ENCODE measurements at places on chromosomes 1 and 21.

DNA sequence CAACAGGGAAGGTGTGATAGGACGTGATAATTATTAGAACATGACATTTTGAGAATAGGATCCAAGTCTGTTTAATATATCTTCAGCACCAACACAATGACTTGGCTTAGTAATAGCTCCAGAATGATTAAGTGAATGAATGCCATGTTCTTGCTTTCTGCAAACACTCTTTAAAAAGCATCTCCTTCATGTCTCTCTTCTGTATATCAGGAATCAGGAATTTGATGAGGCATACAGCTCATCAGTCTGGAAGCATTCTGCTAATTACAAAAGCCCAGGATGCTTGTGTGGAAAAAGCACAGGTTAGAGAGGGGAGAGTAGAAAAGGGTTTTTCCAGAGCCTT, 113.0 kb upstream of the ZNF648 start:
- H3K36me3 ChIP-seq, result no peaks in the 10 kb centered on the region
- no peak overlapping the region for H3K27ac ChIP-seq
- H3K4me1 ChIP-seq, result peaks cover 2% of the 10 kb centered on the region
- H3K27me3 ChIP-seq, result no peaks in the 10 kb centered on the region
- DNase-seq, result no peak

DNA sequence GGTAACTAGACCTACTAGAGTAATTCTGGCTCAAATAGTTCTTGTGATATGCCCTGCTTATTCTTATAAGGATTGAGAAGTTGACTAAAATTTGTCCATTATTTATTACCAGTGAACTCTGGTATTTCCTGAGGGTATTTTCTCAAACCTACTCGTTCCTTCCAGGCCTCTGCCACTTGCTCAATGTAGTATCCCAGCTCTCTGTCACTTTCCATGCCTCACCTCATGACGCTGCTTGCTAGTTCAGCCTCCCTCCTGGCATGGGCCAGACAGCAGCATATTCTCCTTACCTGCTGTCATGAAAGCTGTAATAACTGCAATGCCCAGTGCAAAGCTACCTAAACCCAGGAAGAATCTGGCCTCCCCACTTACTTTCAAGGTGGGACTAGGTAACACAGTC, 602.9 kb upstream of the ADAMTS5 start:
- no peaks in the 10 kb centered on the region for H3K4me1 ChIP-seq
- H3K27me3 ChIP-seq, result no peaks in the 10 kb centered on the region
- no peaks in the 10 kb centered on the region for H3K36me3 ChIP-seq
- no peak for DNase-seq
- H3K27ac ChIP-seq, result no peak overlapping the region

DNA sequence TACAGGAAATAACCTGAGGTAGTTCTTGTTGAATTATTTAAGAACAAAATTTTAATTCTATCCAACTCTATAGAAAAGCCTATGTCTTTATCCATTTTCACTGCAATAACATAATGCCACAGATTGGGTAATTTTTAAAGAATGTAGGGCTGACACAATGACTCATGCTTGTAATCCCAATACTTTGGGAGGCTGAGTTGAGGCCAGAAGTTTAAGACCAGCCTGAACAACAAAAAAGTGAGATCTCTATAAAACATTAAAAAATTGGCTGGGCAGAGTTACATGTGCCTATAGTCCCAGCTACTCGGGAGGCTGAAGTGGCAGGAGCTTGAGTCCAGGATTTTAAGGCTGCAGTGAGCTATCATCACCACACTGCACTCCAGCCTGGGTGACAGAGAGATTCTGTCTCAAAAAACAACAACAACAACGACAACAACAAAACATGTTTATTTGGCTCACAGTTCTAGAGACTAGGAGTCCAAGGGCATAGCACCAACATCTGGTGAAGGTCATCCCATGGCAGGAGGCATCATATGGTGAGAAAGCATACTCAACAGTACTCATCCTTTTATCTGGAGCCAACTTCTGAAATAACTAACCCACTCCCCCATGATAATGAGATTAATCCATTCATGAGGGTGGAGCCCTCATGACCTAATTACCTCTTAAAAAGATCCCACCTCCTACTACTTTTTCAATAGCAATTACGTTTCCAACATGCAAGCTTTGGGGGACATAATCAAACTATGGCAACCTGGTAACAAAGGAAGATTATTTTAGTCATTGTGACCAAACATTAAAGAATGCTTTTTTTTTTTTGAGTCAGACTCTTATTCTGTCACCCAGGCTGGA, 59.6 kb downstream of the ABL2 start:
- no peak for DNase-seq
- no peaks in the 10 kb centered on the region for H3K27me3 ChIP-seq

DNA sequence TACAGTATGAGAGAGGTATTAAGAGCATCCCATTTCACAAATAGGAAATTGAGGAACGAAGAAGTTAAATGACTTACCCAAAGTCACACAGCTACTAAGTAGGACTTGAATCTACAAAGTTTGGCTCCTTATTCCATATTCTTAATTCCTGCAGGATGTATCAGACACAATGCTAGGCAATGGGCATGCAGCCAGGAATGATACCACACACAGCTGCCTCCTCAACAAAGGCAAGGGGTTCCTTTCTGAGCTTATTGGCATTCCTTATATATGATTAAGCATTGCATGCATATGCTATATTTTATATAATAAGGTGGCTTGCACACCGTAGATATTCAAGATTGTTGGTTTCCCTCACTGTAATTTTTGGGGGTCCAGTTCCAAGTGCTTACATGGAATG, 34.2 kb upstream of the JUN start:
- H3K36me3 ChIP-seq, result no peaks in the 10 kb centered on the region
- H3K27me3 ChIP-seq, result no peaks in the 10 kb centered on the region
- peaks cover 4% of the 10 kb centered on the region for H3K4me1 ChIP-seq
- DNase-seq, result no peak

- DNase-seq, result peak; percentile 24
- no peak overlapping the region for H3K27ac ChIP-seq
- H3K36me3 ChIP-seq, result no peaks in the 10 kb centered on the region
- H3K4me1 ChIP-seq, result peaks cover 9% of the 10 kb centered on the region
These were observed 138.4 kb downstream of the NEK7 start for GRCh38 chr1:198295225-198295624.

DNA sequence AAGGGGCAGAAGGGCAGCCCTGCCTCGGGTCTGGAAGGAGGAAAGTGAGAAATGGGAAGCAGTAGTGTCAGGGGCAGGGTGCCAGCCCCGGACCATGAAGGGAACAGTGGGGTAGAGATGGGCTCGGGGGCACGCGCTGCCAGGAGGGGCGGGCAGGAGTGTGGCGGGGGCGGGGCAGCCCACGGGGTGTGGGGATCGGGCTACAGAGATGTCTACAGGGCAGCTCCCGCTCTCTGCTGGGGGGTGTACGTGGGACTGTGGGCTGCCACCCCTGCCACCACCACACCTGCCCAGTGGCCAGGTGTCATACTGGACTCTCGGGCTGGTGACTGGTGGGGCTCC, 7.4 kb downstream of the ARHGEF16 start:
- H3K36me3 ChIP-seq, result no peaks in the 10 kb centered on the region
- no peak overlapping the region for H3K27ac ChIP-seq
- peaks cover 7% of the 10 kb centered on the region for H3K4me1 ChIP-seq
- H3K27me3 ChIP-seq, result no peaks in the 10 kb centered on the region
- DNase-seq, result no peak

DNA sequence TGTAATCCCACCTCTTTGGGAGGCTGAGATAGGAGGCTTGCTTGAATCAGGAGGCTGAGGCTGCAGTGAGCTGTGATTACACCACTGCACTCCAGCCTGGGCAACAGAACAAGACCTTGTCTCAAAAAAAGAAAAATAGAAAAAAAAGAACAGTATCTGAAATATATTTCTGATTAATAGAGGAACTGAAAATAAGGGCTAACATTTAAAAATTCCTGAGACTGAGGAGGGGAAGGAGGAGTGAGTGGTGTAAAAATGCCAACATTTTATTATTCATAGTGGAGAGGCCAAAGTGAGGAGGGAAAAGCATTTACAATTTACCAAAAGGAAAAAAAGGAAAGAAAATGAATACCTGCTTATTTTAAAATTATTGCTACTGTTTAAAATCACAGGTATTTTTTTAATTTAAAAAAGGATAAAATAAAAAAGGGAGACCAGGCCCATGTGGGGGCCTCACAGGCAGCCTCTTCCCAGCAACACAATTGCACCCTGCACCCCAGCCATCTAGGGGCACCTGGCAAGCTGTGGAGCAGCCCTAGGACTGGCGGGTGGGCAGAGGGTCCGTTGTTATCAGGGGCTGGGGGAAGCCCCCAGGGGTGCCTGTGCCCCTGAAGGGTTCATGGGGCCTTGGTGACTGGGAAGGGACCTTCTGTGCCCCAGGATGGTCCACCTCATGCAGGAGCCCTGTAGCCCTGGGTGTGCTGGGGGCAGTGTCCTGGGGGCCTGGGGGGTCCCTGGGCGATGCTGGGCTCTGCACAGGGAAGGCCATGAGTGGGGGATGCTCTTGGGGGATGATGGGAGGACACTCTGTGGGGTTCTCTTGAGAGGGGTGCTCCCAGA, 34.8 kb upstream of the ADARB1 start:
- H3K36me3 ChIP-seq, result no peaks in the 10 kb centered on the region
- no peak overlapping the region for H3K4me3 ChIP-seq
- H3K27ac ChIP-seq, result no peak overlapping the region
- DNase-seq, result no peak
- H3K27me3 ChIP-seq, result no peaks in the 10 kb centered on the region
- H3K4me1 ChIP-seq, result peaks cover 4% of the 10 kb centered on the region

DNA sequence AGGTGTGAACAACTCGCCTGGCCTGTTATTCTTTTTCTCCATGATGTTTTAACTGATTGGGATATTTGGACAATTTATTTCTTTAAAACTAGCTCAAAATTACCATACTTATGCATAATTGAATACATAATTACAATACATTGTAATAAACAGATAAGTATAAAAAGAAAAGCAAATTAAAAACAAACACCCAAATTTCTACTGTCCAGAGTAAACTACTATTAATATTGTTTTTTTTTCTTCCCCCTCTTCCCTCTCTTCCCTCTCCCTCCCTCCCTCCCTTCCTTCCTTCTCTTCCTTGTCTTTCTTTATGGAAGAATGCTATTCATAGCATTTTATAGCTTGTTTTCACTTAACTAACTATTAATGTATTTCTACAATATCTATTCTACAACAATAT, 117.7 kb upstream of the IVNS1ABP start:
- H3K27me3 ChIP-seq, result no peaks in the 10 kb centered on the region
- no peak for DNase-seq
- no peak overlapping the region for H3K4me3 ChIP-seq
- H3K27ac ChIP-seq, result no peak overlapping the region

GRCh38 chr21:41612674-41613532, 104.9 kb upstream of the TMPRSS2 start:
- peak; percentile 63 for DNase-seq
- H3K4me3 ChIP-seq, result no peak overlapping the region
- no peaks in the 10 kb centered on the region for H3K36me3 ChIP-seq
- no peaks in the 10 kb centered on the region for H3K27me3 ChIP-seq
- no peak overlapping the region for H3K27ac ChIP-seq

DNA sequence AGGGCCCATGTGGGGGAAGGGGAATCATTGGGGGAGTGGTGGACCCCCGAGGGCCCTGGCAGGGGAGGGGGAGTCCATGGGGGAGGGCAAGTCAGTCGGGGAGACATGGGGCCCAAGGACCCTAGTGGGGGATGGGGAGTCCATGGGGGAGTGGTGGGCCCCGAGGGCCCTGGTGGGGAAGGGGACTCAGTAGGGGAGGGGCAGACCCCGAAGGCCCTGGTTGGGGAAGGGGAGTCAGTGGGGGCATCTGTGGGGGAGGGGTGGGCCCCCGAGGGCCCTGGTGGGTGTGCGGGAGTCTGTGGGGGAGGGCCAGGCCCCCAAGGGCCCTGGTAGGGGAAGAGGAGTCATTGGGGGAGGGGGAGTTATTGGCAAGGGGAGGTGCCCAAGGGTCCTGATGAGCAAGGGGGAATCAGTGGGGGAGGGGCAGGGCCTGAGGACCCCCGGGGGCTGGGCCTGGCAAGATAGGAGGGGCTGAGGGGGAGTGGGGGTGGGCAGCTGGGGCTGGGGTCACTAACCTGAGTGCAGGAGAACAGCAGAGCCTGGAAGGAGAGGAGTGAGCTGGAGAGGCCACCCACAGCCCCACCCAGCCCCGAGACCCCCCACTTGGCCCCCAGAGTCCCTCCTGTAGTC, 2.1 kb downstream of the MXRA8 start:
- peak overlapping the region; percentile 39 for H3K4me3 ChIP-seq
- H3K27ac ChIP-seq, result no peak overlapping the region
- no peak for DNase-seq

- H3K4me1 ChIP-seq, result peaks cover 5% of the 10 kb centered on the region
- no peaks in the 10 kb centered on the region for H3K27me3 ChIP-seq
- no peaks in the 10 kb centered on the region for H3K36me3 ChIP-seq
These were observed 128.6 kb downstream of the TENT5C start for GRCh38 chr1:117734403-117734802.

GRCh38 chr1:41380979-41381691, 19.9 kb downstream of the FOXO6 start:
- H3K4me3 ChIP-seq, result peak overlapping the region; percentile 39
- DNase-seq, result no peak
- peaks cover 6% of the 10 kb centered on the region for H3K4me1 ChIP-seq

DNA sequence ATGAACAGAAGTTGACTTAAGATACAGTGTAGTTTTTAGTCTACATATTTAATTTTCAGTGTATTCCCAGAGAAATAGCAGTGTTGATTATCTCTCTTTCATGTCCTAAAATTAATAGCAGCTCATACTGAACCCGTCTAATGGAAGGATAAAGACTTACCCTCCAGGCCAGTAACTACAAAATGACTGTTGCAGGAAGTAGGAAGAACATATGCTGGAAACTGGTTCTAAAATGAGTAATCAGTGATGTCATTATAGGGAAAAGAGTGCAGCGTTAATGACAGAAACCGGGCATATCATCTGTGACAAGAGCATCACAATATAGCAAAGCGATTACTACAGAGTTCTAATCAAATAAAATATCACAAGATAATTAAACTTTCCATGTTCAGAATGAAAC, 385.5 kb downstream of the SMYD3 start:
- no peak overlapping the region for H3K27ac ChIP-seq
- DNase-seq, result no peak
- no peaks in the 10 kb centered on the region for H3K36me3 ChIP-seq
- no peaks in the 10 kb centered on the region for H3K4me1 ChIP-seq
- no peak overlapping the region for H3K4me3 ChIP-seq

DNA sequence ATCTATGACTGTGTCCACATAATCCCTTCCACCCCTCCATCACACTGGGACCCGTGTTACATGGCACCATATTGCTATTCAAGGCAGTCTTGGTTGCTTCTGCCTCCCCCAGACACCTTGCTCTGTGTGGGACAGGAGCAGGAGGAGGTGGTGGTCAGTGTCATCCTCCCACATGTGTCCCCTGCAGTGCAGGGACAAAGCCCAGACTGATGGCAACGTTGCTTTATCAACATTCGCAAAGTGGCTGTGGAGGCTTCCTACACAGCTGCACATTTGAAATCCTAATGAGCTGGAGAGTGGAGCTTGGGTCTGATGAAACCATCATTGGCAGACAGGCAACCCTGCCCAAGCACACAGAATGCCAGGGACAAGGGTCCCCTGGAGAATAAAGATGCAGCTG, 26.2 kb downstream of the TRIM67 start:
- DNase-seq, result no peak
- H3K27me3 ChIP-seq, result peaks cover 9% of the 10 kb centered on the region
- no peaks in the 10 kb centered on the region for H3K36me3 ChIP-seq
- peaks cover 11% of the 10 kb centered on the region for H3K4me1 ChIP-seq
- H3K4me3 ChIP-seq, result no peak overlapping the region
- no peak overlapping the region for H3K27ac ChIP-seq

All from neuronal stem cell (in vitro differentiated cells).